ENCODE measurements at places on chromosomes 6 and 20. TPM values are rescaled to one million over a fixed set of nuclear protein-coding genes. Genes with fewer than 3 reads are reported as not detected.

GRCh38 chr20:6626805-6627204 is 140.7 kb upstream of the BMP2 start:
- DNase-seq: no peak

- no peak for DNase-seq
Observed at GRCh38 chr6:8829796-8830195, 394.5 kb upstream of the SLC35B3 start.

- no peak for DNase-seq
Observed at GRCh38 chr6:25535632-25536225, 116.3 kb upstream of the SCGN start.

Gene CD93
- total RNA-seq: not detected

DNA sequence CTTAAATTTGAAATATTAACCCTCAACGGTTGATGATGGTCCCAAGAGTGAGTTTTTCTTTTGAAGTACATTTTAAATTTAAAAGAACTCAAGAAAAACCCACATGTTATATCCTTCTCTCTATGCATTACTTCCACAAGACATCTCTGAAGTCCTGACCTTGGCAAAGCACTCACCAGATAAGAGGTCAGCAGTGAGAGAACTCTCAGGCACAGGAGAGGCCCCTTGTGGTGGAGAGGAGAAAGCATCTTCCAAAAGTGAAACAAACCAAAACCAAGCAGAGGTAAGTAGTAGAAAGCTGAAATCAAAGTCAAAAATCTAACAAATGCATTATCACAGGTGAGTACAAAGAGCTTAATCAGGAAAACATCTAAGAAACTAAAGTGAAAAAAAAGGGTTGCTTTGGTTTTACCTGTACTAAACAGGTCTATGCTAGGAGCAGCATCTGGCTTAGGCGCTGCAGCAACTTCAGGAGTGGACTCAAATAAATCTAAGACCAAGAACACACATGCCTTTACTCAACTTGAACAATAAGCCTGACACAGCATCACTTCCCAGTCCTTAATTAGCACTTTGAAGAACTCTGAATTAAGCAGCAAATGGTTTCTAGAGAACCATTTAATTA is 80.5 kb downstream of the PRSS35 start:
- peak; percentile 6 for DNase-seq

Gene OPRM1
- not detected for total RNA-seq

DNA sequence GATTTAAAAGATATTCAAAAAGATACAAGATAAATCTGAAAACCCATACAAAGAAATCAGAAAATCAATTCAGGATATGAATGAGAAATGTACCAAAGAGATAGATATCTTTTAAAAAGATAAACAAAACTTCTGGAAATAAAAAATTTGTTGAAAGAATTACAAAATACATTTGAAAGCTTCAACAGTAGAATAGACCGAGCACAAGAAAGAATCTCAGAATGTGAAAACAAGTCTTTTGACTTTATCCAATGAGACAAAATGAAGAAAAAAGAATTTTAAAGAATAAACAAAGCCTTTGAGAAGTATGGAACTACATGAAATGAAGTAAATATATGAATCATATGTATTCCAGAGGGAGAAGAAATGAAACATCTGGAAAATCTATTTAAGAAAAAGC is 1011.0 kb downstream of the EYS start:
- DNase-seq: no peak

GRCh38 chr6:14695579-14695978 is 550.3 kb upstream of the JARID2 start:
- no peak for DNase-seq

Data from Caki2 (cell line).